Activated naive CD4-positive, alpha-beta T cell treated with anti-CD3 and anti-CD28 coated beads, Interleukin-2, amount 10 ng/mL, durations not matched to agents 7 days and 5 days (primary cell): ENCODE measurements at places on chromosomes 4 and X.

DNA sequence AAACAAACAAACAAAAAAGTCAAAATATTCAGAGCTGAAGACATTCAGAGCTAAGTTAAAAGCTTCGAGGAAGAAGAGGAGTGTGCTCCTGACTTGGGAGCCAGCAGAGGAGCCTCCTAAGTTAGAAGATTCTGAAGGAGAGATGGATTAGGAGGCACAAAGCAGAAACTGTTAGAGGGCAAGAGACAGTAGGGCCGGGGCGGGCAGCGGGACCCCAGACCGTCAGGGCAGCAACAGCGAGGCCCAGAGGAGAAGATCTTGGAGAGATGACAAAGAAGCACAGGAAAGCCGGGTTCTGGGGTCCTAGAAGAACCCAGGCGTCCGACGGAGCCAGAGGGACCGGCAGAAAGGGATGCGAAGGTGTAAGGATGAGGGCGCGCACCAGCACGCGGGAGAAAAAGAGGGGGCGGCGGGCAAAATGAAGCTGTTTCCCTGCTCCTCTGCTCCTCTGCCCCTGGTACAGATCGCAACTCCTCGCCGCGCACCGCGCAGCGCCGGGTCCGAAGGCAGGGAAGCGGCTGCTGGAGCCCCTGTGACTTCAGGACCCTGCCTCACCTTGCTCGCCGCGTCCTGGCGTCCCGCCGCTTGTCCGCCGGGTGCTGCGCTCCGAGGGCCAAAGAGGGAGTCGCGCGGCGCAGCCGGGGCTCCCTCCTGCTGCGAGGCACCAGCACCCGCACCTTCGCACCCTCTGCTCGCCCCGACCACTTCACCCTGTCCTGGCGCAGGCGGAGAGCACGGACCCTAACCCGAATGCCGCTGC is 477 bp downstream of the KLHL13 start:
- no peaks in the 10 kb centered on the region for H3K36me3 ChIP-seq
- peaks cover 7% of the 10 kb centered on the region for H3K4me1 ChIP-seq
- DNase-seq: peak; percentile 20
- H3K27me3 ChIP-seq: peaks cover 20% of the 10 kb centered on the region
- H3K27ac ChIP-seq: no peak overlapping the region

GRCh38 chr4:166003811-166004210 is 130.8 kb downstream of the TLL1 start:
- DNase-seq: no peak
- H3K36me3 ChIP-seq: no peaks in the 10 kb centered on the region
- H3K27me3 ChIP-seq: no peaks in the 10 kb centered on the region
- no peak overlapping the region for H3K4me3 ChIP-seq

- no peak overlapping the region for H3K27ac ChIP-seq
- DNase-seq: no peak
- no peaks in the 10 kb centered on the region for H3K36me3 ChIP-seq
- H3K4me1 ChIP-seq: no peaks in the 10 kb centered on the region
- H3K27me3 ChIP-seq: no peaks in the 10 kb centered on the region
Measured at GRCh38 chr4:126458993-126459392, 1144.2 kb downstream of the FAT4 start.

- H3K4me1 ChIP-seq: no peaks in the 10 kb centered on the region
- no peak overlapping the region for H3K4me3 ChIP-seq
- no peaks in the 10 kb centered on the region for H3K36me3 ChIP-seq
- H3K27me3 ChIP-seq: peaks cover 11% of the 10 kb centered on the region
Measured at GRCh38 chr4:75889537-75890199, 12.6 kb downstream of the PPEF2 start.

DNA sequence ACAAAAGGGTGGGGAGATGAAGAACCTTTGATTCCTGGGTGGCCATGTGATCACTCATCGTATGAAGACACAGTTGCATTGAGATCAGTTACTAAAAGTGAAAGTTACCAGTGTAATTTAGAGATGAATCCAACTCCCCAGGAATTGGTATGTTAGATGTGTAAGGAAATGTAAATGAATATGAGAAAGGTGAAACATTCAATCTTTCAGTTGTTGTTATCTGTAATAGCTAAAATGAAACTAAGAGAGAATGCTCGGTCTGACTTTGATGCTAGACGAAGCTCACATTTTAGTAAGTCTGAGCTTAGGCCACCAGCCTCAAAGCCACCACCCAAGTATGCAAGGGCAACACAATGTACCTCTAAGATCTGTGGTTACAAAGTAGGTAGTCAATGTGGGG is 194.3 kb upstream of the POF1B start:
- no peak for DNase-seq
- H3K4me3 ChIP-seq: no peak overlapping the region

GRCh38 chrX:15546745-15547144 is 46.1 kb downstream of the BMX start:
- H3K27ac ChIP-seq: no peak overlapping the region
- no peaks in the 10 kb centered on the region for H3K4me1 ChIP-seq
- H3K4me3 ChIP-seq: no peak overlapping the region
- DNase-seq: no peak

DNA sequence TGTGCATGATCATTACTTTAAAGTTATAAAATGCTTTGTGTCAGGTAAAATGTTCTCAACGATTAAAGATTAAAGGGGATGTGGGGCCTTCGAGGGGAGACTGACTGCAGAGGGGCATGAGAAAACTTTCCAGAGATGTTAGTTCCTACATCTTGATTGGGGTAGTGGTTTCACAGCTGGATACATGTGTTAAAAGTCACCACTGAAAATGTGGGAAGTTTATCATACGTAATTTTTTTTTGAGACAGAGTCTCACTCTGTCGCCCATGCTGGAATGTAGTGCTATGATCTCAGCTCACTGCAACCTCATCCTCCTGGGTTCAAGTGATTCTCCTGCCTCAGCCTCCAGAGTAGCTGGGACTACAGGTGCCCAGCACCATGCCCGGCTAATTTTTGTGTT is 79.5 kb downstream of the RBM47 start:
- H3K36me3 ChIP-seq: no peaks in the 10 kb centered on the region
- no peaks in the 10 kb centered on the region for H3K27me3 ChIP-seq
- peaks cover 52% of the 10 kb centered on the region for H3K4me1 ChIP-seq
- no peak for DNase-seq

GRCh38 chrX:19855700-19856381 is 31.6 kb downstream of the SH3KBP1 start:
- peaks cover 30% of the 10 kb centered on the region for H3K4me1 ChIP-seq
- no peaks in the 10 kb centered on the region for H3K27me3 ChIP-seq
- H3K27ac ChIP-seq: peak overlapping the region; percentile 81
- H3K36me3 ChIP-seq: peaks cover 12% of the 10 kb centered on the region
- no peak for DNase-seq

- H3K36me3 ChIP-seq: no peaks in the 10 kb centered on the region
- no peak overlapping the region for H3K27ac ChIP-seq
- no peaks in the 10 kb centered on the region for H3K4me1 ChIP-seq
- DNase-seq: no peak
- H3K4me3 ChIP-seq: no peak overlapping the region
Measured at GRCh38 chrX:150913511-150913910, 15.0 kb upstream of the CD99L2 start.

- DNase-seq: no peak
- no peaks in the 10 kb centered on the region for H3K27me3 ChIP-seq
- no peak overlapping the region for H3K27ac ChIP-seq
- no peaks in the 10 kb centered on the region for H3K4me1 ChIP-seq
- no peak overlapping the region for H3K4me3 ChIP-seq
- H3K36me3 ChIP-seq: no peaks in the 10 kb centered on the region
Measured at GRCh38 chrX:122026665-122027064, 979.3 kb downstream of the GLUD2 start.

- H3K4me1 ChIP-seq: no peaks in the 10 kb centered on the region
- no peaks in the 10 kb centered on the region for H3K36me3 ChIP-seq
- no peak overlapping the region for H3K27ac ChIP-seq
- no peaks in the 10 kb centered on the region for H3K27me3 ChIP-seq
Measured at GRCh38 chrX:69371159-69371558, 133.0 kb upstream of the NALF2 start.

DNA sequence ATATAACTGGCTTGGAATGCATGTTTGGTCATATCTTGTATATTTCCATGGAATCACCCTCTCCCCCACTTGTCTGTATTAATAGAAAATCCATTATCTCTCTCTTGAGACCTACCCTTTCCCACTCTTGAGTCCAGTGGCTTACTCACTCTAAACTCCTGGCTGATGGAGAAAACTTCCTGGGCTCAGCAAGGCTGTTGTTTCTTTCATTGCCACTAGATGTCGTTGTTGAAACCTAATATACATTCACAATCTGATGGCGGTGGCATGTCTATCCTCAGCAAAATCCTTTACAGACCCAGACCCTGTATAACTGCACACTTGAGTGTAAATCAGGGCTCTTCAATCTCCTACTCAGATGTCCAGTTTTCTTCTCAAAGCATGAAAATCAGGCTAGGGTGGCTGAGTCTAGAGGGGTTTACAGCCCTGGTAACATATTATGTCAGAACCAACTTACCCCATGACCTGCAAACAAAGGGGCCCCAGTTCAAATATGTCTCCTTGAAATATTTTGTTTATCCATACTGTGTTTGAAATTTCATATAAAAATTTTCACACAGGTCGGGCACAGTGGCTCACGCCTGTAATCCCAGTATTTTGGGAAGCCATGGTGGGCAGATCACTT is 70.0 kb upstream of the FAM241A start:
- peak; percentile 38 for DNase-seq
- H3K27ac ChIP-seq: no peak overlapping the region
- H3K36me3 ChIP-seq: no peaks in the 10 kb centered on the region

DNA sequence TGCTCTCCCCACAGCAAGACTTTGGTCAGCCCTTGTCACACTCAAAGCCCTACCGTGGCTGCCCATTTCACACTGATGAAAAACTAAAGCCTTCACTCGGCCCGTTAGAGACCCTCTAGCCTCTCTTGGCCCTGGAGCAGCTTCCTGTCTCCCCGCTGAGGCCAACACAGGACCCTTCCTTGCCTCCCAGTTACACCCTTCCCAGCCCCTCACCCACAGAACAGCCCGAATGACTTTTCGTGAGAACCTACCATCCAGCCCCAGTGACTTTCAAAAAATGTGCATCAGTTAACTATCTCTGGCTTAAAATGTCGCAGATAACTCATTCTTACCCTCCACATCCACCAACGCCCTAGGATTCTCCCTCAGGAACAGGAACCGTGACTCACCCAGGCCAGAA is 756 bp upstream of the TAF9B start:
- H3K27ac ChIP-seq: peak overlapping the region; percentile 75
- H3K36me3 ChIP-seq: peaks cover 2% of the 10 kb centered on the region
- peaks cover 14% of the 10 kb centered on the region for H3K4me1 ChIP-seq
- H3K27me3 ChIP-seq: peaks cover 6% of the 10 kb centered on the region

GRCh38 chr4:77922158-77923094 is 59.8 kb downstream of the MRPL1 start:
- no peak overlapping the region for H3K4me3 ChIP-seq
- no peaks in the 10 kb centered on the region for H3K27me3 ChIP-seq
- DNase-seq: no peak
- H3K36me3 ChIP-seq: peaks cover 51% of the 10 kb centered on the region
- H3K4me1 ChIP-seq: peaks cover 2% of the 10 kb centered on the region

GRCh38 chr4:86917212-86918039 is 17.4 kb upstream of the AFF1 start:
- H3K27ac ChIP-seq: no peak overlapping the region
- H3K27me3 ChIP-seq: peaks cover 4% of the 10 kb centered on the region
- no peak overlapping the region for H3K4me3 ChIP-seq
- no peaks in the 10 kb centered on the region for H3K36me3 ChIP-seq
- peaks cover 11% of the 10 kb centered on the region for H3K4me1 ChIP-seq

- DNase-seq: no peak
- H3K4me3 ChIP-seq: peak overlapping the region; percentile 98
- H3K27ac ChIP-seq: no peak overlapping the region
- H3K27me3 ChIP-seq: no peaks in the 10 kb centered on the region
- H3K36me3 ChIP-seq: peaks cover 23% of the 10 kb centered on the region
Measured at GRCh38 chr4:103073792-103074438, 2.6 kb downstream of the SLC9B2 start.

- no peak for DNase-seq
- no peaks in the 10 kb centered on the region for H3K36me3 ChIP-seq
- no peaks in the 10 kb centered on the region for H3K27me3 ChIP-seq
- no peak overlapping the region for H3K4me3 ChIP-seq
- H3K4me1 ChIP-seq: no peaks in the 10 kb centered on the region
Measured at GRCh38 chrX:107763647-107764046, 11.9 kb downstream of the TSC22D3 start.

DNA sequence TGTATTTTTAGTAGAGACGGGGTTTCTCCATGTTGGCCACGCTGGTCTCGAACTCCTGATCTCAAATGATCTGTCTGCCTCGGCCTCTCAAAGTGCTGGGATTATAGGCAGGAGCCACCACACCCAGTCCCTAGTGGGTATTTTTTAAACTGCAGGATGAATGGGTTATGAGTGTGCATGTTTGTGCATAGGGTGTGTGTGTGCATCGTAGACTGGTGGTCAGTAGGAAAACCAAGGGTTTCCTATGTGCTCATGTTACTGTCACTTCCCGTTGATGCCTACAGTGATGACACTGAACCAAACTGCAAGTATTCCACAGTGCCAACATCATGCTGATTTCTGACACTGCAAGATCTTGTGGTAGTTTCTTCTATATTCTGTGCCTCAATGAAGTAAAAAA is 41.1 kb downstream of the DDIT4L start:
- H3K4me1 ChIP-seq: no peaks in the 10 kb centered on the region
- no peak for DNase-seq
- no peaks in the 10 kb centered on the region for H3K27me3 ChIP-seq

DNA sequence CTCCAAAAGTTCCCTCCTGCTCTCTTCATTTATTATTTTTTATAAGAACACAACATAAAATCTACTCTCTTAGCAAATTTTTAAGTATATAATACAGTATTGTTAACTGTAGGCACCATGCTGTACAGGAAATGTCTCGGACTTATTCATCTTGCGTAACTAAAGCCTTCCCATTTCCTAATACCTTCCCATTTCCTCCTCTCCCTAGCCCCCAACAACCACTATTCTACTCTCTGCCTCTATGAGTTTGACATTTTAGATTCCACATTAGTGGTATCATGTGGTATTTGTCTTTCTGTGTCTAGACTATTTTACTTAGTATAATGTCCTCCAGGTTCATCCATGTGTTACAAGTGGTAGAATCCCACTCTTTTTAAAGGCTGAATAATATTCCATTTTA is 15.8 kb upstream of the SYTL4 start:
- H3K27ac ChIP-seq: no peak overlapping the region
- H3K36me3 ChIP-seq: no peaks in the 10 kb centered on the region

- no peak for DNase-seq
- H3K27me3 ChIP-seq: no peaks in the 10 kb centered on the region
- no peak overlapping the region for H3K4me3 ChIP-seq
- H3K36me3 ChIP-seq: peaks cover 38% of the 10 kb centered on the region
Measured at GRCh38 chr4:39928538-39928937, 49.2 kb downstream of the PDS5A start.

- DNase-seq: no peak
- H3K27me3 ChIP-seq: no peaks in the 10 kb centered on the region
- no peak overlapping the region for H3K4me3 ChIP-seq
Measured at GRCh38 chrX:134706138-134706537, 47.9 kb upstream of the PLAC1 start.

DNA sequence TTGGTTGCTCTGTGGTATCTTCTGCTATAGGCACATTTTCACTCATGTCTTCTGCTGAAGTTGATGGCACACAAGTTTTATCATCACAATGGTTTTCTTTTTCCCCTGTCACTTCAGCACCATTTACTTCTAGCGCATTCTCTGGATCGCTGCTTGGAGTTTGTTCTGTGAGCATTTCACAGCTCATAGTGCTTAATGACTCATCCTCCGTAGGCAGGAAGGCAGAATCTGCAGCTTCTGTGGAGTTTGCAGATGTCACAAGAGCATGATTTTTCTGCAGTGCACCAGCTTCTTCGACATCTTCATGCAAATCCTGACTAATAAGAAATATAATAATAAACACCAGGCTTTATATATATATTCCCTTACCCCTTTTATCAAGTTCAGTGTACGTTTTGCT is 83.6 kb downstream of the CHM start:
- no peak overlapping the region for H3K4me3 ChIP-seq
- H3K36me3 ChIP-seq: peaks cover 8% of the 10 kb centered on the region
- DNase-seq: no peak
- no peak overlapping the region for H3K27ac ChIP-seq
- no peaks in the 10 kb centered on the region for H3K4me1 ChIP-seq
- no peaks in the 10 kb centered on the region for H3K27me3 ChIP-seq
